ENCODE measurements at places on chromosomes 5 and 9.
A peak's percentile ranks its signal among the peaks of the same experiment; 100 is the strongest.

DNA sequence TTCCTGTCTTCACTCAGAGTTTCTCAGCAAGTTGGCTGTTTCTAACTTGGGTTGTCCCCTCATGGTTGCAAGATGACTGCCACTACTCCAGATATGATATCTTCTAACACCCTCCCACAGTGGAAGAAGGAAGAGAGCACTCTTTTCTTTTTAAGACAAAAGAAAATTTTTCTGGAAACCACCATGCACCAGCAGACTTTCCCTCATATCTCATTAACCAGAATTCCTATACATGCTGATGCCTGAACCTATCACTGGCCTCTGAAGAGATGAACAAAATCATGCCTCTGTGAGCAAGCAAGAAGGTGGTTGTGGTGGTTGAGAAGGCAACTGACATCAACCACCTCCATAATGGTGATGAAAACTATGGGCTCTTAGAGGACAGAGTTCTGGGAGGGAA lies 56.8 kb downstream of the FEM1C start:
- no peak for DNase-seq

DNA sequence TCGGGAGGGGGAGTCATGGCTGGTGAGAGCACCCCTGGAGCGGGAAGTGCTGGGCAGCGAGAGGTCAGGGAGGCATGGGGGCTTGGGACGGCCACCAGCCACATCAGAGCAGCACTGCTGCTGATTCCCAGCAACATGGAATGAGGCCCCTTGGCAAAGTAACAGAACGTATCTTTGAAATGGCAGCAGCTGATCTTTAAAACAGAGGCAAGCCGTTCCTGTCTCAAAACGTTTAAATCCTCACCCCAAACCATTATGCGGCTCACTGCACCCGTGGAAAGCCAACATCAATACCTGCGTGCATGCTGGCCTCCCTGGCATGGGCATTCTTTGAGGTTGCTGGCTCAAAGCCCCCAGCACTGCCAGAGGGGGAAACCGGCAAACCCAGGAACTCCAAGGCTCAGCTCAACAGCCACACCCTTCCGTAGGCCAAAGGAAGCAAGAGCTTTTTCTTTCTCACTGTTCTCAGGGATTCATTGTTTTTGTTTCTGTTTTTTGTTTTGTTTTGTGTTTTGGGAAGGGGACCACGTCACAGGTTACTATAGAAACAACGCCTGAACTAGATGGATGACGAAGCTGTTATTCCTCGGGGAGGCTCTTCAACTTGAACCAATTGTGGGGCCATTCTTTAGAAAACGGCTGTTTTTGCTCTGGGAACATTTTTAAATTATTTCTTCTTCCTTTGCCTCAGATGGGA lies 28.1 kb upstream of the OBP2B start:
- DNase-seq = no peak

DNA sequence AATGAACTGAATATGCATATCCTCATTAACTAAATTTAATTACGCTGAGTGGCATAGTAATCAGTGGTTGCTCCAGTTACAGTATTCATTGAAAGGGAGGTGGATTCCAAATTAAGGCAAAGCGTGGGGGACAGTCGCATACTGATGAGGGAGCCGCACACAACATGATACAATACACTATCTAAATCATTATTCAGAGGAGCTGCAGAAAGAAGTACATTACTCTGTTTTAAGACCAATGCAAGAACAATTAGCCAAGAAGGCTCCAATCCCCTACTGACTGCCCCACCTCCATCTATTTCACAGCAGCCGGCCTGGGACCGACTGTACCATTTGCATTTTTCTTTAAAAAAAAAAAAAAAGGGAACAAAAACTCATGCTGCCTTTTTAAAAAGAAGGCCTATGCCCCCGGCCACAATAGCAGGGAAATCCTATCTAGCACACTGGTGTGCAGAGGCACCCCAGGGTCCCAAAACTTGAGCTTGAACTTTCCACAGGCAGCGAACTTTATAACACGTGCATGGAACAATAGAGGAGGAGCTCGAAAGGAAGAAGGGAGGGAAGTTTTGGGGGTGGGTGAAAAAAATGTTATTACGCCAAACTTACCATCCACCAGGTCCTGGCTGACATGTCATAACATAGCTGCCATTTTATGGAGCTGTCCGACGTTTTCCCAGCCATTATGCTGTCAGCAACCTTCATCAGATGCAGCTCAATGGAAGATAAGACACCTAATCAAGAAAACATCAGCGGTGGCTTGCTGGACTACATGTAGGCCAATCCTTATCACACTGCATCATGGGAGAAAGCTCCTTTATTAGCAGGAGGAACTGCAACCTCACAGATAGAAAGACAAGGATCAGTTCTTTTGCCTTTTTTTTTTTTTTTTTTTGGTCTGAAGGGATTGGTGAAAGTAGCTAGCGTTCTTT lies 161.6 kb downstream of the ZDHHC21 start:
- no peak for DNase-seq

DNA sequence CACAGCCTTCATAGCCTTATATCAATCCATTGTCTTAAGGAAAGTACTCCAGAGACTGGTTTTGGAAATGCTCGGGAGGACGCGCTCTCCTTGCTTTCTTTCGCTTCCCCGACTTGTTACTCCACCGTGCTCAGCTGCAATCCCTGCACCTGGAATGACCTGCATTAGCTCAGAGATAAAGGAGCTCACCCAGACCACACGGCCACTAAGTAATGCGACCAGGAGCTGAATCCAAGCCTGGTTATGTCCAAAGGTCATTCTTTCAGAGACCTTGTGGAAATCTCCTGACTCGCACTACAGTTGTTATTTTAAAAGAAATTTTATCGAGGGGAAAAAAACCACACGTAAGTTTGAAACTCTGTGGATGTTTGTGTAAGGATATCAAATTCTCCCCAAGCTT lies 135.3 kb upstream of the DPYSL3 start:
- DNase-seq = no peak

GRCh38 chr5:65880496-65881072 lies 45.8 kb upstream of the ERBIN start:
- no peak for DNase-seq

GRCh38 chr9:17361378-17361777 lies 217.5 kb upstream of the SH3GL2 start:
- no peak for DNase-seq

DNA sequence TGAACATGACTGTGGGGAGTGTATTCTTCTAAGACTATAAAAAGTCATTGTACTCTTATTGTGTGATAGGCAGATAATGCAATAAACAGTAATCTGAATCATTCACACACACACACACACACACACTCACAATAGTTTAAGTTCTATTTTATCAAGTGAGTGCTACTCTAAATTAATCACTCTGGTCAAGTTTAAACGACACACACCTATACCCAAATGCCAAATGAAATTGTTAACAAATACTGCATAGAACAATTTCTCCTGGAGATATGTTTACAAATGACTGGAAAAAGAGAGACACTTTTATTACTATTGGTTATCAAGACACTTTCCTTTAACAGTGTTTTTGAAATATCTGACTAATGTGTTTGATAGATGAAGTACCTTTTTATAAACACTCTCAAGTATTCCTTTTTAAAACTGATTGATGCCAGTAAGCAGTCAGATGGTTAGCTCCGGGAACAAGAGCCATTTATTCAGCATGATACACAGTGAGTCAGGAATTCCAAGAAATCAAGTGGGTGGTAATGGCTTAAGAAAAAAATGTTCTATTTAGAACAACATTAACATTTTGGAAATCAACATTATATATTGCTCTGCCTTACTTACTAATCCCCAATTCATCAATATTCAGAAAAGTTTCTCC lies 521.6 kb upstream of the ST8SIA4 start:
- DNase-seq = no peak

- no peak for DNase-seq
Measured at GRCh38 chr9:696332-697323, 144.9 kb upstream of the DMRT1 start.

GRCh38 chr9:116789081-116789480 lies 102.0 kb downstream of the TRIM32 start:
- DNase-seq = no peak

GRCh38 chr9:96441798-96442445 lies 8.0 kb upstream of the HABP4 start:
- peak; percentile 21 for DNase-seq

- no peak for DNase-seq
Measured at GRCh38 chr5:107951309-107951708, 280.6 kb upstream of the EFNA5 start.

DNA sequence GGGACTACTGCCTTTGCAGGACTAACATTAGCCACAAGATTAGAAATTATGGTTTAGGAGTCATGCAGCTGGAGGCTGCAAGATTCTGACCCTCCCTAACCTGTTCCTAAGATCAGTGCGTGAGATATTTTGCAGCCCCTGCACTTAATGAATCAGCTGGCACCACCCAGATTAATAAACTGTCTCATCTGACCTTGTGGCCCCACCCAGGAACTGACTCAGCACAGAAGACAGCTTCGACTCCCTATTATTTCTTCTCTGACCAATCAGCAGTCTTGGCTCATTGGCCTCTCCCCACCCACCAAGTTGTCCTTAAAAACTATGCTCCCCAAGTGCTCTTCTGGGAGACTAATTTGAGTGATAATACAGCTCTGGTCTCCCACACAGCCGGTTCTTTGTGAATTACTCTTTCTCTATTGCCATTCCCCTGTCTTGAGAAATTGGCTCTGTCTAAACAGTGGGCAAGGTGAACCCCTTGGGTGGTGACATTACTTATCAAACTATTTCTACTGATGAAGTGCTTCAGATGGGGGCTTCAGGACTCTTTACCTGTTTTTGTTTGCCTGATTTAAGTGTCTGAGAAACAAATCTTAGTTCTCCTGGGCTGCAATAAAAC lies 17.0 kb downstream of the CTSL start:
- DNase-seq = no peak

DNA sequence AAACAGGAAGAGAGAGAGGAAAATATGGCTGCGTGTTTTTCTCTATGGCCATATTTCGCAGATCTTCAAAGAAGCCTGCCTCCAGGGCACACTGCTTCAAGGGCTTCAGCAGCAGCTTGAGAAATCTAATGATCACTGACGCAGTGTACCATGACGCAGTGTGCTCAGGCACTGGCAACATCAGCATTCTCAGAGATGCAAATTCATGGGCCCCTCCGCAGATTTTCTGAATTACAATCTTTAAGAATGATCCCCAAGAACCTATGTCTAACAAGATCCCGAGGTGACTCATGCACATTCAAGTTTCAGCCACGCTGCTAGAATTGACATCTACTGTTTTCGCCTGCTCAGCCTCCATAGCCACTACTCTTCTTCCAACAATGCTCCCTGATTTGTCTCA lies 143.9 kb upstream of the ZNF366 start:
- DNase-seq = no peak

- DNase-seq = no peak
Measured at GRCh38 chr9:125146247-125146646, 2.9 kb upstream of the SCAI start.

- no peak for DNase-seq
Measured at GRCh38 chr9:93079371-93079770, 16.6 kb upstream of the CARD19 start.

GRCh38 chr5:179348843-179349242 lies 3.6 kb upstream of the ADAMTS2 start:
- DNase-seq = no peak

GRCh38 chr5:91123901-91124300 lies 259.2 kb downstream of the ARRDC3 start:
- DNase-seq = no peak

DNA sequence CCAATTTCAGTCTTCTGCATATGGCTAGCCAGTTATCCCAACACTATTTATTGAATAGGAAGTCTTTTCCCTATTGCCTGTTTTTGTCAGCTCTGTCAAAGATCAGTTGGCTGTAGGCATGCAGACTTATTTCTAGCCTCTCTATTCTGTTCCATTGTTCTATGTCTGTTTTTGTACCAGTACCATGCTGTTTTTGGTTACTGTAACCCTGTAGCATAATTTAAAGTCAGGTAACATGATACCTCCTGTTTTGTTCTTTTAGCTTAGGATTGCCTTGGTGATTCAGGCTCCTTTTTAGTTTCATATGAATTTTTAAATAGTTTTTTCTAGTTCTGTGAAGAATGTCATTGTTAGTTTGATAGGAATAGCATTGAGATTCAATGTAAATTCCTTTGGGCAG lies 104.9 kb upstream of the SLCO6A1 start:
- no peak for DNase-seq

GRCh38 chr9:18778846-18779245 lies 254.2 kb downstream of the SAXO1 start:
- no peak for DNase-seq

GRCh38 chr5:74185599-74185998 lies 454.9 kb downstream of the ENC1 start:
- no peak for DNase-seq

DNA sequence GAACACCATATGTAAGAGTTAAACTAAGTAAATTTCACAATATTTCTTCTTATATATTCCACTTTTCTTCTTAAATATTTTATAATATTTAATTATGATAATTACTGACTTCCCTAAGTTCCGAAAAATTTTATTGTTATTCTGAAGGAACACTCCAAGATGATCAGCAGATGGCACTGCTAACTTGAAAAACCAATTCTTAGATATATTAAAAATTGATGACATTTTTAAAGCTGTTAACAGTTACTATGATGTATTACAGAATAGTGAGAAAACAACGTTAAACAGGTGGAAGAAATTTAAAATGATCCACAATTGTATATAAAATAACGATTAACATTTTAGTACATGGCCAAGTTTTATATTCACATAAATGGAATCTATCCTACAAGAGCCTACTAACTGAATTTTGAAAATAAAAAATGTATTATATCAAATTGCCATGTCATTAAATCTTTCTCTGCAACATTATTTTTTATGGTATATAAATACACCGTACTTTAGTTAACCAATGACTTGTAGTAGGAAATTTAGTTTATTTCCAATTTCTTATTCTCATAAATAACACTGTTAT lies 30.1 kb upstream of the MUSK start:
- DNase-seq = no peak

DNA sequence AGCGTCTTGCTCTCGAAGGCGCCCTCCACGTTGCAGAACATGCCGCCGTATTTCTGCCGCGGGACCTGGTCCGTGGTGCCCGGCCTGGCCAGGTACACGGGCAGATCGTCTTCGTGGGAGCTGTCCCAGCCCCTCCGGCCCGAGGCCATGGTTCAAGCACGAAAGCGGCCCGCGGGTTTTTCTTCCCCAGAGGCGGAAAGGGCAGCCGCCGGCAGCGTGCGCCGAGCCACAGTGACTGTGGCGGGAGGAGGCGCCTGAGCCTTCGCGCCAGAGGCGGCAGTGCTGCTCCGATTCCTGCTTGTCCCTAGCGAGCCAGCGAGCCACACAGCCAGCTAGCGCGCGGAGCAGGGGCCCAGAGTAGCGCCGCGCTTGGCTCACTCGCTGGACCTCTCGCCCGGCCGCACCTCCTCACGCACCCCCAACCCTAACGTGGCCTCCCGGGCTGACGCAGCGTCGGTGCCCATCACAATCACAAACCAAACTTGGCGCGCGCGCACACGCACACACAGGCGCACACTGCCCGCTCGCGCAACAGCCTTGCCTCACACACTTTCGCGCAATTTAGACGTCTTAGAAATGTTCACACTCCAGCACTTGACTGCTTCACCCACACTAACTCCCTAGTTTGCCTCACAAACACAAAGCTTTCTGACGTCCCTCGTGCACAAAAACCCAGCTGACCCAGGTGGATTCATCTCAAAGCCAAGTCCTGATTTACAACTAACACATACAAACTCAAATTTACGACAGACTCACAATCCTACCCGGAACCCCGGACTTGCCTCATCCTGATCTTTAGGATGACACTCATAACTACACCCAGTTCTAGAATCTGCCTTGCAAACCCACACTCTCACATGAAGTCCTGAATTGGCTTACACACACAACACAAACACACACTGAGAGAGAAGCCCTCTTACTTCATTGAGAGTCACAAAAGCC lies at the start of gene DPYSL3:
Gene DPYSL3 (minus strand): TSS at position 359 of the 942 bp plus-strand sequence. CDS start 210 bp downstream, at position 149.
- no peak for DNase-seq

- no peak for DNase-seq
Measured at GRCh38 chr5:158537366-158537765, 562.4 kb downstream of the EBF1 start.

- no peak for DNase-seq
Measured at GRCh38 chr5:91103353-91104061, 279.6 kb downstream of the ARRDC3 start.
